Activated naive CD8-positive, alpha-beta T cell treated with anti-CD3 and anti-CD28 coated beads, Interleukin-2, amount 50 U/mL, for 16 hours (primary cell): ENCODE measurements at places on chromosomes 11 and 22.

GRCh38 chr11:76141901-76142588, 64.3 kb downstream of the WNT11 start:
- no peak for DNase-seq

DNA sequence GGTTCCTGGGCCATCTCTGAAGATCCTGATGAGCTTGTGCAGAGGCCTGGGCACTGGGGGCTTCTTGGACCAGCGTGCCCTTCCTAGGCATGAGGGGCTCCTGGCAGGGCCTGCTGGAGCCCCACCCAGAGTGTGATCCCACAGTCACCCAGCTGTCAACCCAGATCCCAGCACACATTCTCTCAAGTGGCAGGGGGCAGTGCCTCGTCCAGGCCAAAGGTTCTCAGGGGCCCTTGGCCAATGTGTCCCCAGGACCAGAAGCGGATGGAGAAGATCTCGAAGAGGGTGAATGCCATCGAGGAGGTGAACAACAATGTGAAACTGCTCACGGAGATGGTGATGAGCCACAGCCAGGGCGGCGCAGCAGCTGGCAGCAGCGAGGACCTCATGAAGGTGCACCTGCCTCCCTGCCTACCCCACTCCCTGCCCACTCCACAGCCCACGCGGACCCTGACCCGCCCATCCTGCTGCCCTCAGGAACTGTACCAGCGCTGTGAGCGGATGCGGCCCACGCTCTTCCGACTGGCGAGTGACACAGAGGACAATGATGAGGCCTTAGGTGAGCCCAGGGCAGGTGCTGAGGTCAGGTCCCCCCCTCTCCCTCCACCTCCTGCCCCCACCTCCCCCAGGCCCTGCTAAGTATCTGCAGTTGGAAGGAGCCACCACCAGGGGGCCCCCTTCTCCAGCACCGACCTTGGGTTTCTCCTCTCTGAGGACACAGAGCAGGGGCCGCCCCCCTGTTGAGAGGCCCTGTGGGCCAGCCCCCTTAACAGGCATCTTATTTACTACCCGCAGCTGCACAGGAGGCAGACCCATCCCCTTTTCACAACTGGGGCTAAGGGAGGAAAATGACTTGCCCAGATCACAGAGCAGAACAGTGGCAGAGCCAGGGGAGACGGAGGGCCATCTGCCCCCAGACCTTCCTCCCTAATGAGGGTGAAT, 14.7 kb downstream of the GGA1 start:
- DNase-seq: peak; percentile 59

DNA sequence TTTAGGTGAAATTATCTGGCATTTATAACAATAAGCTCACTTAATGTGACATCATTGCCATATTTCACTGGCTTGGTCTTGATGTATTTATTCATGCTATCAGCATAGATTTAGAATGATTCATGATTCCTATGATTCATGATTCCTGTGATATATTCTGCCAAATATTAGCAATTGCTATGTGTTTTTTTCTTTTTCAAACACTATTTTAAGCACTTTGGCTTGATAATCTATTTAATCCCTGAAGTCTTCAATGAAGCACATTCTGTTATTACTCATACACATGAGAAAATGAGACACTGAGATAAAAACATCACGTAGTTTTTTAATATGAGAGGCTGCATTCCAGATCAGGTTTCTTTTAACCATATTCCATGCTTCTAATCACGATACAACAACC, 78.5 kb downstream of the LUZP2 start:
- DNase-seq: no peak

GRCh38 chr11:78318321-78319114, 99.1 kb downstream of the GAB2 start:
- no peak for DNase-seq

- DNase-seq: no peak
Observed at GRCh38 chr11:23280088-23280487, 419.8 kb upstream of the CCDC179 start.

- DNase-seq: no peak
Observed at GRCh38 chr11:116352881-116353280, 419.9 kb downstream of the BUD13 start.

GRCh38 chr11:1837171-1838076, 1.4 kb upstream of the TNNI2 start:
- DNase-seq: peak; percentile 67

DNA sequence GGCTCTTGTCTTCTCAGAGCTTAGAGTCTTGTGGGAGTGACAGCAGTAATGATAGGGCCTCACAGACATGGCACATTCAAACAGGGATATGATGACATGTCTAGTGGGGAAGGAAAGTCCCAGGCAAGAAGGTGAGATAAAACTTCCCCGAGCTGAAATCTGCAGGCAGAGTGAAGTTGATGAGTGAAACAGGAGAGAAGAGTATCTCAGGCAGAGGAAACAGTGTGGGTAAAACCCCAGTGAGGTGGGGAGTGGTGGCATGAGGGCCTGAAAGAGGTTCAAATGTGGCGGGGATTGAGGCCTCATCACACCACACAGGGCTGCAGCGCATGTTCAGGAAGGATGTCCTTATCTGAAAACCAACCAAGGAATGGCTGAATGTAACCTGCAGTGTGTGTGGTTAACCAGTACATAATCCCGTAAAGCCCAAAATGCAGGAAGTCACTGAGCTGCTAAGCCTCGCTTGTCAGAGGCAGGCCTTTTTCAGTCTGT, 153.8 kb upstream of the E2F8 start:
- no peak for DNase-seq

DNA sequence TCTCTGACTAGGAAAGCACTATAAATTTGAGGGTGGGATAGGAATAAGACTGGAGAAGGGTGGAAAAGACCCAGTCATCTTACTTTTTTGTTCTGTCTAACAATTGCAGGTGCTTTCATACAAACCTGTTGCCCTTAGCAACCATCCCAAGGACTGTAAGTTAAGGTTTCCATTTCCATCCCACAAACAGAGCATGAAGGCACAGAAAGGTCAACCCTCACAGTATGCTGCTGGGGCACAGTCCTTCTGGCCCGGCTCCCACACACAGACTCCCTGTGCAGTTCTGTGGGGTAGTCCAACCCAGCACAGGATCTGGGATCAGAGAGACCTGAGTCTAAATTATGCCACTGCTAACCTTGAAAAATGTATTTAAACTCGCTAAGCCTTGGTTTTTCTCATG, 38.4 kb upstream of the ETS1 start:
- no peak for DNase-seq

DNA sequence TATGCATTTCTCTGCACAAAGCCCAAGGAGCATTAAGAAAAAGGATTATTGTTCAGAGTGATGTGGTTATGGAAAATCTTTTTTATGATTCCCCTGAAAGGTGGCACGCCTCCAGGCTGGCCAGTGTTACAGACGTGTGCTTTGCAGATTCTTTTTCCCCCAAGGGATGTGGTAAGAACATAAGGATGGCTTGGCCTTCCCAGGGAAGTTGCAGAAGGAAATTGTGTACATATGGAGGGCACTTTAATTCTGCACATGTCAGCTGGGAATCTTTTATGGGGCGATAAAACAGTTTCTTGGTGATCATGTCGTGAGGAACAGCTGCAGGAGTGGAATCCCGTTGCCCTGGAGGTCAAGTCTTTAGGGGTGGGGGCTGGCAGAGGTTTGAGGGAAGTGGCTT, 9.7 kb downstream of the SMARCB1 start:
- no peak for DNase-seq

GRCh38 chr11:67194096-67194495, 72.2 kb upstream of the GRK2 start:
- DNase-seq: no peak

GRCh38 chr11:133948711-133949110, 8.1 kb downstream of the IGSF9B start:
- no peak for DNase-seq

GRCh38 chr11:134032043-134032442, 36.8 kb upstream of the JAM3 start:
- DNase-seq: no peak

- no peak for DNase-seq
Observed at GRCh38 chr11:121566279-121567168, 113.8 kb upstream of the SORL1-AS1 start.

GRCh38 chr11:111229604-111230003, 15.9 kb upstream of the POU2AF2 start:
- DNase-seq: no peak

DNA sequence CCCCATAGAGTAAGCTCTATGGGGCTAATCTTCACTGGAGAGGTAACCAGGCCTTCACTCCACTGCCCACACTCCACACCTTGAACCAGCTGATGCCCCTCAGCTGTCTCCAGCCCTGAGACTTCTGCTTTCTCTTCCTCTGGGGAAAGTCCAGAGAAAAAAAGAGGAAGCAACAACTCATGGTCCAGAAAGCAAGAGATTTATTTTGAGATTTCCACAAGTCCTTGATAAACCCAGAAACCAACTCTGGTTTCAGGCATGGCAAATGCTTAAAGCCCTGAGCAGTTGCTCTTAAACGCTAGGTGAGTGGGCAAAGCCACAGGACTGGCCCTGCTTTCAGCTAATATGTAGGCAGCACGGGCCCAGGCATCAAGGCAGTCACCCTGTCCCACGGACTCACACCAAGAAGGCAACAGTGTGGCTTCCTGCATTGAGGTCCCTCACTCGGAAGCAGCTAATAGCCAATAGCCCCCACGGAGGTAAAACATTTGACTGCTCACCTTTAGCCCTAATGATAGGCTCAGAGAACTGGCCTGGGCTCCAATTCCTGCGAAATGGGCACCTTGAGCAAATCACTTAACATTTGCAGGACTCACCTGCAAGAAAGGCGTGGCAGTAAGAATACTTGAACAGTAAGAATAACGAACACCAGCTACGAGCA, 4.3 kb downstream of the CYB561A3 start:
- no peak for DNase-seq

GRCh38 chr22:35882211-35883030, 146.2 kb downstream of the RBFOX2 start:
- DNase-seq: no peak

DNA sequence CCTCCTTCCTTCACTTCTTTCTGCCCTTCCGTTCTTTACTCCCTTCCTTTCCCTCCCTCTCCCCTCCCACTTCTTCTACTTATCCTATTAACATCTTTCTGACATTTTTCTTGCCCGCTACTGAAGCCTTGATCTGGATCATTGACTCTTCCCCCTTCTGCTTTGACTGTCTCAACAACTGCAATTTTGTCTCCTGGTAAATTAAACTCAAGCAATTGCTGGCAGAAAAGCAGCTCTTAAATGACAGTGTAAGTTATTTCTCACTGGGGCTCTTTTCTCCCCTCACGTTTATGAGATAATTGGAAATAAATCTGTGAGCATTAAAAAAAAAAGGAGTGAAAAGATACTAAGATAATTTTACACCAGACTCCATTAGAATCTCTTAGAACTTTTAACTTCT, 120.0 kb downstream of the SLC17A6 start:
- no peak for DNase-seq

DNA sequence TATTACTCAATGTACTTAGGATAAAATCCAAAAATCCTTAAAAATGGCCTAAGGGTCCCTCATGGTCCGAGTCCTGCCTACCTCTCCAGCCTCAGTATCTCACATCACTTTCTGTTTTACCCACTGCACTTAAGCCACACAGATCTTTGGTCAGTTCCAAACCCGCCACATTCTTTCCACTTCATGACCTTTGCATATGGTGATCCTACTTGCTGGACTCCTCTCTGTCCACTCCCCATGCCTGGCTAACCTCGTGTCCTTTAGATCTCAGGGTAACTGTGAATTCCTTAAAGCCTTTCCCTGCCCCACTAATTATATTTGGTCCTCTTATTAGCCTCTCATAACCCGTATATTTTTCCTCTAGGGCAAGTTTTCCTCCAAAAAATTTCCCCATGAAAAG, 1.2 kb downstream of the NUP160 start:
- no peak for DNase-seq

DNA sequence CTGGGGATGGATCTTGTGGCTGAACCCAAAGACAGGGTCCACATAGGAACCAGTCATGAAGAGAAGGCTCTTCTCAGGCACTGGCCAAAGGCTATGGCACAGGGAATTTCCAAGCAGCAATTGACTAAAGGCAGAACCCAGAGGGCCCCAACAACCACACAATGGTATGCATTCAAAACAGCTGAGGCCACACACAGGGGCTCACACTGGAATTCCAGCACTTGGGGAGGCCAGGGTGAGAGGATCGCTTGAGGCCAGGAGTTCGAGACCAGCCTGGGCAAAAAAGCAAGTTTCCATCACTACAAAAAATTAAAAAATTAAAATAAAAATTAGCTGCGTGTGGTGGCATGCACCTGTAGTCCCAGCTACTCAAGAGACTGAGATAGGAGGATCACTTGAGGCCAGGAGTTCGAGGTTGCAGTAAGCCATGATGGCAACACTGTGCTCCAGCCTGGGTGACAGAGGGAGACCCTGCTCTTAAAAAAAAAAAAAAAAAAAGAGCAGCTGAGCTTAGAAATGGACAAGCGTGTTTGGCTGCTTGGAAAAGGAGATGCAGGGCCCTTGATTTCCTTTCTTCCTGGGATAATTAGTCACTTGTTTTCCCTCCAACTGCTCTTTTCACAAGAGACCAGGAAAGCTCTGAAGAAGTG, 44.6 kb downstream of the MYH9 start:
- DNase-seq: no peak

DNA sequence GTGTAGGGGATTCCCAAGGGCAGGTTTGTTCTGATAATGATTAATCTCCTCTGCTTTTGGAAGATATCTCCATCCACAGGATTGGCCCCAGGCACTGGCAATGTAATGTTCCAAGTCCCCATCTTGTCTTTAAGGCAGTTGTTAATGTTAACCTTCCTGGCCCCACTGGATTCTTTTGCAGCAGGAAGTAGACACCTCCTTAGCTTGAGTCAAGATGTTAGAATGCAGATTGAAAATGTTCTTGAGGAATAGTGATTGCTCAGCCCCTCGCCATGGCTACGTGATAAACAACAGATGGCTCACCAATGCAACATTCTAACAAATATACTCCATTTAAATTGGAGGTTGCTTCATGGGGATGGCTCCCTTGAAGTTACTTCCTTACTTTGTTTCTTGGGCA, 7.3 kb downstream of the HEPHL1 start:
- DNase-seq: no peak

- DNase-seq: no peak
Observed at GRCh38 chr22:39935116-39935515, 25.1 kb upstream of the TMA7B start.

DNA sequence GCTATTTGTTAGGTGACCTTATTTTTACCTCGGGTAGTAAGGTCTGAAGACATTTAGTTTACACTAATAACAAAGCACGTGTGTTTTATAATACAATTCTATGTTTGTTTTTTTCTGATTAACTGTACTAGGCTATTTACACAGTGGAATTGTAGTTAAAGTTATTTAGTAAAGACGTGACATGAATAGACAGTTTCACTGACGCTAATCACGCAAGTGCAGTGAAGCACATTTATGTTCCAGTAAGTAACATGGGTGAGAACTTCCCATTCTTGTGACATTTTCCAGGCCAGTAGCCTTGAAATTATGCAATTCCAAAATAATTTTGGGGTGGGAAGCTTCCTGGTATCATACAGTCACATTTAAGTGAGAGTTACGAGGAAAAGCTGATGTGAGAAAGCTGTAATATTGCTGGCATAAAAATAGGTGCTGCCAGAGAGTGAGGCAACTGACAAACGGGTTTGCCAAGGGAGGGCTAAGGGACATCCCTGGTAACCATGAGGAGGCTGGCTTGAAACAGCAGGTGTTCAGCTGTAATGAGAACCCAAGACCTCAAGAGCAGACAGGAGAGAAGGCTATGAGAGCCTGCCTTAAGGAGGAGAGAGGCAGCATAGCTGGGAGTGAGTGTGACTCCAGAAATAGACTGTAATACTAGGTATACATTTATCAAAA, 378.8 kb downstream of the DCDC1 start:
- DNase-seq: no peak

- DNase-seq: no peak
Observed at GRCh38 chr11:2142762-2143202, 3.6 kb upstream of the IGF2 start.
